Fibroblast of lung (primary cell): ENCODE measurements at places on chromosomes 16 and 17. TPM values are rescaled to one million over a fixed set of nuclear protein-coding genes. Genes with fewer than 3 reads are reported as not detected.

The APOBR gene
- total RNA-seq = under 0.01 TPM in 1 of 2 replicates, not detected in the other

DNA sequence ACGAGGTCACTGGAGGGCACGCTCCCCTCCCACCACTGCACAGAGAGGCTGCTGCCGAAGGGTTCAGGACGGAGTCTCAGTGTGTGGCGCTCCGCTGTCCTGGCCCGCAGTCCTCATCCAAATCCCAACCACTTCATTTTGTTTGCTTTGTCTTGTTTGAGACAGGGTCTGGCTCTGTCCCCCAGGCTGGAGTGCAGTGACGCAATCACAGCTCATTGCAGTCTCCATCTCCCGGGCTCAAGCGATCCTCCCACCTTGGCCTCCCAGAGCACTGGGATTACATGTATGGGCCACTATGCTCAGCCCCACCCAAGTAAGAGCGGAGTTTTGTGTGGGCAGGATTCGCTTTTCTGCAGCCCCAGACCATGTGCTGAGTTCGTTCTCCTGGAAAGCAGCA is 12.7 kb downstream of the UNKL start:
- DNase-seq = no peak

GRCh38 chr16:2711370-2712062 is 8.5 kb downstream of the PRSS27 start:
- DNase-seq = no peak

DNA sequence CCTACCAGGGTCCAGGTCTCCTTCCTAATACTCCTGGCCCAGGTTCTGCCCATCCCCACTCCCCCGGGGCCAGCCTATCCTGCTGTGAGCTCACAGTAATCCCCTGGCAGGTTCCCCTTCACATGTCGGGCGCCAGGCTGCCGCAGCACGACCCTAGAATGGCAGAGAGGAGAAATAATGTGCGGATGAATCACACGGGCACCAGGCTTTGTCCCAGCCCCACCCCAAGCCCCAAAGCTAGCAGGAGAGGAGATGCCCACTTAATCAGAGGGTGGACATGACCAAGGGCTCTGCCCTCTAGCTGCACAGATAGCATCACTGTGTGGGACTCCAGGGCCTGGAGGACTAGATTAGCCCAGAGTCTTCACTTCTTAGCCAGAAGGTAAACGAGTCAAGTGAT is 39.5 kb downstream of the ST3GAL2 start:
- no peak for DNase-seq

The RASL10B gene
- total RNA-seq = 1.5 and 4.1 TPM in 2 replicates

The NOD2 gene
- total RNA-seq = 0.26 and 0.50 TPM in 2 replicates

DNA sequence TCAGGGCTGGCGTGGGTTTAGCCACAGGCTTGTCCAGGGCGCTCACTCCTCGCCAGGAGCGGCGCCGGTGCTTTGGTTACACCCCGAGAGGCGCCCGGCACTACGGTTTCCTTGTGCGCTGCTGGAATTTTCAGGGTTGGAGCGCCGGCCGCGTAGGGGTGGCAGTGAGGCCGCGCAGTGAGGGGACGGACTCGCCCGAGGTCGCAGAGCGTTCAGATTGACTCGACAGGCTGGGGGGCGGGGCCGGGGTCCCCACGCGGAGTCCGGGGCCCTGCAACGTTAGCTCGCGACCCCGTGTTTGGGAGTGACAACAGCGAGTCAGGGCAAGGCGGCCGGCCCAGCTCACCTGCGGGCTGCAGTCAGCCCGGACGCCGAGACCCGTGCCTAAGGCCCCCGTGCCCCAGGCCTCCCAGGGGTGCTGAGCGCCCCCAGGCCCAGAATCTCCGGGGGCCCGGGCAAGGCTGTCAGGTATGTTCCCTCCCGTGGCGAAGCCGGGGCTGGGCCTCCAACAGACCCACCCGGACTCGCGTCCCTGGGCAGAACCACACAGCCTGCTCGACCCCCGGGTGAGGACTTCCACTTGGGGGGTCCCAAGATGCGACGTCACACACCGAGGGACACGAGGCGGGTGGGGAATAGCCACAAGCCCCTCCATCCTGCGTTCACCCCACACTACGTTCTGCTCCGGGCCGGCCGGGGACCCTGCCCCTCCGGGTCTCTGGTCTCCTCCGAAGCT is 1.3 kb upstream of the ACTG1 start:
- DNase-seq = peak; percentile 77

GRCh38 chr17:63039342-63039741 is 73.3 kb downstream of the TANC2 start:
- DNase-seq = peak; percentile 42

The NTN3 gene
- 1.3 and 2.1 TPM in 2 replicates for total RNA-seq

GRCh38 chr16:89860747-89861304 is 12.6 kb upstream of the TCF25 start:
- peak; percentile 10 for DNase-seq

GRCh38 chr16:47063011-47063724 is 80.6 kb downstream of the NETO2 start:
- no peak for DNase-seq

The KRTAP2-1 gene
- total RNA-seq = not detected in 2 replicates

DNA sequence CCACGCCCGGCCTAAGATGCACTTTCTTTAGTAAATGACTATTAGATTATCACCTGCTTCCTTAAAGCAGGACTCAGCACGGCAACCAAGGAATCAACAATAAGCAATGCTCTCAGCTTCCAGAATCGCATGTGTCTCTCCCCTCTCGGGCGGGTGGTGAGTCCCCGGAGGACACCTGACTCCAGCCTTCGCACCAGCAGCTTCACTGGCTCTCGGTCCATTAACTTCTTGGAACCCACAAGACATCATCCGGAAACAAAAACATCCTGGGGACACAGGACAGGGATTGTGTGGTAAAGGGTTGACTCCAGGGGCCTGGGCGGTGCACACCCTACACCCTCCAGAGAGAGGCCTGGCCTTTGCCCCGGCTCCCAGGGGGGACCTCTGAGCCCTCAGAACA is 22.7 kb downstream of the UTS2R start:
- DNase-seq = no peak

The C1QTNF8 gene
- not detected in 2 replicates for total RNA-seq

- peak; percentile 4 for DNase-seq
These were observed 236.7 kb upstream of the GOT2 start for GRCh38 chr16:58970775-58971174.

The CCT6B gene
- 0.77 and 1.2 TPM in 2 replicates for total RNA-seq

DNA sequence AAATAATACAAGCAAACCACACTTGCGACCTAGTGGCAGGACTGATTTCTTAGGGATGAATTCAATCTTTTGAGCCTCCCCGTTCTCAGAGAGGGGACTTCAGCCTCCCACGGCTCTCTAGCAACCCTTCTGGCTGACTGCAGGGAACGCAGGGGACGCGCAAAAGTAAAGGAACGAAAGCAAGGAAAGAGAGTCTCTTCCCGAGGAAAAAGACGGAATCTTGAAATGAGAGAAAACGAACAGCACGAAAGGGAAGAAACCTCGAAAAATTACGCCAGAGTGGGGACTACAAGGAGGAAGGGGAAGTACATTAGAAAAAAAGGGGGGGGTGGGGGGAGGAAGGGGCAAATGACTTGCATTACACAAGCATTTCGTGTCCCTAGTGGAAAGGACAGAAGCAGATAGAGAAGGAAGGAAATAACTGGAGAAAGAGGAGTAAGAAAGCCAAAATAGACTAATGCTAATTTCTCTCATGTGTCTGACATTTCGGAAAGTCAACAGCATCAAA is 1.2 kb downstream of the GRB2 start:
- DNase-seq = peak; percentile 86

GRCh38 chr17:7557147-7557764 is 1.3 kb upstream of the TNFSF13 start:
- DNase-seq = no peak

GRCh38 chr17:37762666-37763065 is 17.8 kb upstream of the HNF1B start:
- no peak for DNase-seq

- no peak for DNase-seq
These were observed 402.7 kb downstream of the SOX9 start for GRCh38 chr17:72523491-72523890.

GRCh38 chr17:40108970-40109824 is 8.8 kb upstream of the NR1D1 start:
- no peak for DNase-seq

The CPHXL2 gene
- not detected in 2 replicates for total RNA-seq

GRCh38 chr17:76399175-76400172 is 15.1 kb downstream of the SPHK1 start:
- no peak for DNase-seq

GRCh38 chr16:2515180-2515851 is 1.6 kb downstream of the ATP6V0C start:
- no peak for DNase-seq

The CDH11 gene
- 220 and 302 TPM in 2 replicates for total RNA-seq

The ACE gene
- 2.5 and 2.6 TPM in 2 replicates for total RNA-seq
